ENCODE measurements at places on chromosomes 6 and 20.

DNA sequence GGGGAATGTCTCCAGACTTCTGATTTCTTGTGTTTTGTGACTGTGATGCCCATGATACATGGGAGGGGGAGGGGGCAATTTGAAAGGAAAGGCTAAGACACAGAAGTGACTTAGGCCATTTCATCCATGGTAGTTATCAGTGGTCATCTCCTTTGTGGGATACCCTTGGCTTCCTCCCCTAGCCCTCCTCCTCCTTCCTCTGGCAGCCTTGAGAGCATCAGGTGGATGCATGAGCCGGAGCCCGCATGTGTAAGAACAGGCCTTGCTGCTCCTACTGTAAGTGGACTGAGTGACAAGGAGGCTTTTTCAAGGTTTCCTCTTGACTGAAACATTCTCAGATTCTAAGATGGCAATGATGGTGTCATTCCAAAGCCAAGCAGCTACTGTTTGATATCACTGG lies 874 bp downstream of the CD83 start:
- DNase-seq = no peak

DNA sequence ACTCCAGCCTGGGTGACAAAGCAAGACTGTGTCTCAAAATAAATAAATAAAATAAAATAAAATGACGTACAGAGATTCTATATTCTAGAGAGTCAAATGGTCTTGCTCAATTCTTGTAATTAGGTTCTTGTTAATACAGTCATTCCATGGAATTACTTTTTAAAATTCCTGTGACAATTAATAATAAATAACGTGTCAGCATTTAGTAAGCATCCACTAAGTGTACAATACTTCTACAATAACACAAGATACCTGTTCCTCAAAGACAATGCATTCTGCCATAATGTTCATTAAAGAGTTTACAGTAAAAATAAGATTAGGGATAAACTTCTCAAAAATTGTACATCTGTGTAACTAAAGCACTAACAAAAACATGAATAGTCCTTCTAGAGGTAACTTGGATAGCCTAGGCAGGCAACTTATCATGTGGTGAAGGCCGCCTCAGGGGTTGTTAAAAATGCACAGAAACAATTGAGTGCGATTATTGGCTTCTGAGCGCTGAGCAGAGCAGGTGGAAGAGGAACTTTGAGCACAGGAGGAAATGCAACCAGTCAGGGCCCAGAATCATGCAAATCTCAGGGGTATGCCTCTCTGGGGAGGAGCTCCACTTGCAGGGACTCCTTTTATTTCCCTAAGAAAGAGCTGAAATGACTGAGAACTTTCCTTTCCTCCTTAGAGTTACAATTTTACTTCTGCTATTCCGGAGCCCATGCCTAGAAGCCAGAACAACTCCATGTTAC lies 37.1 kb downstream of the QRSL1 start:
- no peak for DNase-seq

DNA sequence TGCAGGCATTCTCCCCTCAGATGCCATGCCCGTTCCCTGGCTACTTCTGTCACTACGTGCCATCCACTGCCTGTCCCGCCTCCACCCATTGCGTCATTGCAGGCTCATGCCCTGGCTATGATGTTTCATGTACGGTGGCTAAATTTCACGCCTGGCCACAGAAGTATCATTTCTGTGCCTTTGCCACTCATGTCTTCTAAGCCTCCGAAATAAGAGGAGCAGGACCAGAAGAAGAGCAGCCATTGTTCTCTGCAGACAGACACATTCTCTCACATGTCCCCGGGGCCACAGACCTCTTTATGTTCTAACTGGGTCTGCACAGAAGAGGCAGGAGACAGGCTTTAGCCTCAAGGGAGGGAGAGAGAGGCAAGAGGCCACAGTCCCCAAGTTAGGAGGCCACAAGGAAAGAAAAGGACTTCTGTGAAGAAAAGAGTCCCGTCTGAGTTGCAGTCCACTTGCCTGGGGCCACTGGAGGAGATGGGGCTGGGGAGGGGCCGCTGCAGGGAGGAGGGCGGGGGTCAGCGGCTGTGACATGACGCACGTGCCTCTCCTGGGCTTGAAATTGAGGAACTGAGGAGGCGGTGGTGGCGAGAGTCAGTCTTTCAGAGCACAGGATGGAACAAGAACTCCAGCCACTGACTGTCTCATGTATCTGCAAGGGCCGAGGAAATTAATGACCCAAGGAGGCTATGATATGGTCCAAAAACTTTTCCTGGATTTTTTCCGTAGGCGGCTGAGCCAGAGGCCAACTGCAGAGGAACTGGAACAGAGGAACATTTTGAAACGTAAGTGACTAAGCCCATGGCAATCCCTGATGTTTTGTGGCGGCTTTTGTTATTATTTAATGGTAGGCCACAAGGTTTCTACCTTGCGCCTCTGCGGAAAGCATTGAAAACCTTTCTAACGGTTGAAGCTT lies 55.9 kb downstream of the TBC1D7 start:
- DNase-seq = no peak

DNA sequence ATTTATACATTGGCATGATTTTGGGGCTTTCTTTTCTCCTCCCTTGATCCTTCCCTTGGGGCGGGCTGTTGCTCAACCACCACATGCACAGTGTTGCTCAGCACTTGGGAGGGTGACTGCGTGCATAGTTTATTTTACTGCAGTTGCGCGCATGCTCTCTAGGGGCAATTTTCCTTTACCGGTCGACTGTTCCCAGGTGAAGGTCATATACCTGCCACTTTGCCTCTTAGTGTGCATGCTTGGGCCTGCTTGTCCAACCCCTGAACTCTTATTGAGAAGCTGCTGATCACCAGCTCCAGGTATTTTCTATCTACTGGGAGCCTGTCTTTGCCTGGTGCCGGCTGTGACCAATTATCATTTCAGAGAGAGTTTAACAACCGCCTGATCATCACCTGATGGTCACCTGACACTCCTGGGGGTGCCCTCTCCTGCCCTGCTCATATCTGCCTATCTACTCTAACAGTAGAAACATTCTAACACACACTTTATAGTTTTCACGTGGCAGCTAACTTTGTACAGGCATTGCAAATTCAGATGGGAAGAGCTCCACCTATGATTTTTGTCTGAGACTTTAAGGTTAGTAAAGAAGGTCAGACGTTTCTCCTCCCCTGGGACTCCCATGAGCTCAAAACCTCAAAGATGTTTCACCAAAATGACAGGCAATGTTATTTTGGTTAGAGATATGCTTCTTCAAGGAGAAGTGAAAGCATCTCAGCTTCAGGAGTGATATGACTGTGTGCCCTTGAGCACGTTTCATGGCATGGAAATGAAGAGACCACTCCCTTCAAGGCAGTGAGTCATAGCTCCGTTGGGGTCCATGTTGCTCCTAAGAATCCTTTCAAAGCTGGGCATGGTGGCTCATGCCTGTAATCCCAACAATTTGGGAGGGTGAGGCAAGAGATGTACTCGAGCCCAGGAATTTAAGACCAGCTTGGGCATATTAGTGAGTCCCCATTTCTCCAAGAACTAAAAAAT lies 227.5 kb upstream of the MYLIP start:
- no peak for DNase-seq

DNA sequence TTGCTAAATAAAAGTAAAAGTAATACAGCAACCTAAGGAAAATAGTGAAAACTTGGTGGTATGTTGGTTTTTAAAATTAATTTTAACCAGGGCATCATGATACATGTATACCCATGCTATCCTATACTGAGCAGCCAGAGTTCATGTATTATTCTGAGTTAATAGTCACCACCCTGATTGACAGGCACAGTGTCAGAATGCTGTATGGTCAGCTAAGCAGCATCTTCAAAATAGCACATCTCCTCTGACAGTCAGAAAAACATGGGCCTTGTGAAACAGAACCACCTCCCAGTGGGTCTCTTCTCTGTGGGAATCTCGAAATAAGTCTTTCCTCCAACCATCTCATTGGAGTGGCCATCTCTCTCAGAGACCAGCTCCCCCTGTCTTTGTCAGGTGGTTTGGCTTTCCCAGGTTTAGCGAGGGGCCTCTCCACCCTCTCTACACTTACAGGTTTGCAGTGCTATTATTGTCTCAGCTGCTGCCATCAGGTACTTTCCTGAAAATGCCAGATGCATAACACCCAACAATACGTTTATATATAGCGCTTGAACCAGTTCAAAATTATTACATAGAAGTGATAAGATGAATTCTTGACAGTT lies 47.1 kb upstream of the RNF8 start:
- no peak for DNase-seq

DNA sequence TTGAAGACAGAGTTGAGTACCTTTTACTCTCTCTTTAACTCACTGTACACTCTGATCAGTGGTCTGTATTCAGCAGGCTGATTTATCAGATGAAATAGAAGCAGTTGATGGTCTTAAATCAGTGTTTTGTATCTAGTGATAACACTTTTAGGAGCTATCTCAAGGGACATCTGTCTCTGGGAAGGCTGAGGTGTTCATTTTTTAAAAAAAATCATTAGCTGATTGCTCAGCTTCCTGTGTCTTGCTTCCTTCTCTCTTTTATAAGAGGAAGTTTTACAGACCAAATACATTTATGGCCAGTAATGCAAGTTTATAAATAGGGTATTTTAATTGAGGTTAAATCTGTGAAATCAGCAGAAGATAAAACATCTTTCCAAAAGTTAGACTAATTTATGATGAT lies 12.0 kb upstream of the CCDC170 start:
- no peak for DNase-seq

GRCh38 chr20:4830696-4831095 lies 109.0 kb downstream of the PRND start:
- no peak for DNase-seq

DNA sequence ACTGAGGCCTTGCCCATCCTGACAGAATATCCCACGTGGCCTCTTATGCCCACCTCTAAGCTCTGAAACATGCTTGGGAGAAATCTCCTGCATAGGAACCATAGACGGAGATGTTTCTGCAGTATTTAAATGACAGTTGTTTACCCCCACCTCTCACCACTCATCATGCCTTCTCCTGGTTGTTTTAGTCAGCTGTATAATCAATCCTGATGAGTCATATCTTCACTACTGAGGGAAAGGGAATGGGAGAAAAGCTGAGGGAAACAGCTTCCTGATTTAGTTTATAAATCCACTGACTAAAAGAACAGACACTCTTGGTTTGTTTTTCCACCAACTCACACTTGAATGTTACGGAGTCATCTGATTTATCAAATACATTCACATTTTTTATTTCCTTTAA lies 113.2 kb upstream of the TENT5A start:
- peak; percentile 45 for DNase-seq

DNA sequence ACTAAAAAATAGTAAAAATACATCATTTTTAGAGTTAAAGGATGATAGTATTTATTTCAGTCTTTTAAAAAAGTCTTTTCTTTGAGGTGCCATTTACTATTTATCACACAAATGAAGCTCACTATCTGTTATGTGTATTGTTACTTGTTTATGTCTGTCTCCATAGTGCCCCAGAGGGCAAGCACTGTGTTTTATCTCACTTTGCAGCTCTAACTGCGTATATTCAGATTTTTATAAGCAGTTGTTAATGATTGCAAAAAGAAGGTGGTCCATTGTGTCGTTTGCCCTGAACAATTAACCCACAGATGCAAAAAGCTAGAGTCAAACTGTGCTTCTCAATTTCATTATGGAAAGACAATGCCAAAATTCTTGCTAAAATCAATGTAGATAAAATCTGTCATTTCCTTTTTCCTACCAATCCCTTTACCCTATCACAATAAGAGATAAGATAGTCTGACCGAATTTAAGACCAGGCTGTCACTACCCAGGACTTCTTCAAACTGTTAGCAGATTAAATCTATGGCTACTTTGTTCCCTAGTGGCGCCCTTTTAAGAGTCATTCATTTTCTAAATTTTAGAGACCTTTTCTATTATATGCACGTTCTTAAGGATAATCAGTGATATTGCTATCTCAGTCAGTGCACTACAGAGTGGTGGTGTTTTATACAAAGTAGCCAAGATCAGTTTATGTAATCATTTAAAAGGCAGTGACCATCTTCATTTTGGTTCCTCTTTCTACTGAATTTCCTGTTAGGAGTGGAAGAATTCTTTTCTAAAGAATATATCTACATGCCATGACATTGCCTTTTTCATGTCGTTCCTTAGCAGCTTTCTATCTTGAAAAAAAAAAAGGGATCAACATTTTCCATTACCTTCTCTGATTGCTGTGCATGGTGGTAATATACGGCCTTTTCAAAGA lies 133.1 kb upstream of the PRDM1 start:
- no peak for DNase-seq

- DNase-seq = no peak
Measured at GRCh38 chr20:56815796-56816195, 186.7 kb downstream of the TFAP2C start.

- DNase-seq = no peak
Measured at GRCh38 chr6:132028029-132028428, 76.9 kb upstream of the CCN2 start.

GRCh38 chr20:47345214-47345613 lies 11.3 kb downstream of the ZMYND8 start:
- no peak for DNase-seq

DNA sequence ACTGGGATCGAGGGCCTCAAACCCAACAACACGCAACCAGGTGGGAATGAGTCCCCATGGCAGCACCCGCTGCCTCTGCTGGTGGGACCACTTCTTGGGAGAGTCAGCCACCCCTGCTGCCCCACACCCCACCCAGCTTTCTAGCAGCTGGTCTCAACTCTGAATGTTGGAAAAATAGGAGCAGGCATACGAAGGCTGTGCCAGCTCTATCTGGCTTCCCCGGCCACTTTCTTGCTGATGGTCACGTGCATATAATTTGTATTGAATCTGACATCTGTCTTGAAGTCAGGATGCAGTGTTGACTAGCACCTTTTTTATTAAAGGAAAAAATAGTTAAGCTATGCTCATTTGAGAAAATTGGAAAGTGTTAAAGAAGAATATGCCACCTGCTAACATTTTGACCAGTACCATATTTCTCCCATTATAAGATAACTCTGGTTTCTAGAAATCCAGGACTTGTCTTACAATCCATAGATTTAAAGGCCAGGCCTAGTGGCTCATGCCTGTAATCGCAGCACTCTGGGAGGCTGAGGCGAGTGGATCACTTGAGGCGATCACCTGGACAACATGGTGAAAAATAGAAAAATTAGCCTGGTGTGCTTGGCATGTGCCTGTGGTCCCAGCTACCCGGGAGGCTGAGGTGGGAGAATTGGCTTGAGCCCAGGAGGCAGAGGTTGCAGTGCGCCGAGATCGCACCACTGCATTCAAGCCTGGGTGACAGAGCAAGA lies 26.9 kb upstream of the MAPRE1 start:
- no peak for DNase-seq

DNA sequence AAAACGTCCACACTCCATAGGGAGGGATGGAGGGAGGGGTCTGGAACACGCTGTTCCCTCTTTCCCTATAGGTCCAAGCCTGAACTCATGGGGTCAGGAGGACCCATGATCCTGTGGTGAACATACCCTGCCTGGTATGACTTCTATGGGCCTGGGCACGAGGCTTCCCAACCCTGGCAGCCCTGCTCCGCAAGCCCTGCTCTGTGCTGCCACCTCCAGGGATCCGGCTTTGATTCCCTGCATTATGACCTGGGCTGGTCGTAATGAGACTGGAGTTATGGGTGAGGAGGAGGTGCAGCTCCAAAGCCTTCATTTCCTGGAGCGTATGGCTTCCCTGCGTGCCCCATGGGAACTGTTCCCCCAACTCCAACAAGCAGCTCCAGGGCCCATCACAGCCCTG lies 54.9 kb downstream of the CDH22 start:
- peak; percentile 6 for DNase-seq

Data from myocyte (in vitro differentiated cells).